NCI-H1105 (cell line): ENCODE measurements at places on chromosomes 7 and 10.
A peak's percentile ranks its signal among the peaks of the same experiment; 100 is the strongest.

GRCh38 chr7:133676805-133677370 is 424.0 kb downstream of the EXOC4 start:
- DNase-seq: no peak

GRCh38 chr7:40964610-40965009 is 738.3 kb downstream of the INHBA start:
- DNase-seq: no peak

DNA sequence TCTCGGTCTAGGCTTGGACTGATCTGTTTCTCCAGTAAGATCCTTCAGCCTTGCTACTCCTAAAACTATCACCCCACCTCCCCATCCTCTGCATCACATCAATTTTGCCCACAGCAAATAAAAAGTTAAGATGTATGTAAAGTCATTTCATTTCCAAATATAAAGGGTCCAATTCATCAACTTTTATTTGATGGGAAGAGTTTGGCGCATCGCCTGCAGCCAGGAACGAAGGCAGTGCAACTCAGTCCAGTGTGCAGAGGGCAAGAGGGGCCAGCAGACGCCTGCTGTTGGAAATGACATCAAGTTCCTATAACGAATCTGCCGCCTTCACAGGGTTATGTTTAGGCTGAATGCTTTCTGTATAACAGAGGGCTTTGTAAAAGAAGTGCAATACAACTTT is 97.0 kb downstream of the SVIL start:
- DNase-seq: no peak

DNA sequence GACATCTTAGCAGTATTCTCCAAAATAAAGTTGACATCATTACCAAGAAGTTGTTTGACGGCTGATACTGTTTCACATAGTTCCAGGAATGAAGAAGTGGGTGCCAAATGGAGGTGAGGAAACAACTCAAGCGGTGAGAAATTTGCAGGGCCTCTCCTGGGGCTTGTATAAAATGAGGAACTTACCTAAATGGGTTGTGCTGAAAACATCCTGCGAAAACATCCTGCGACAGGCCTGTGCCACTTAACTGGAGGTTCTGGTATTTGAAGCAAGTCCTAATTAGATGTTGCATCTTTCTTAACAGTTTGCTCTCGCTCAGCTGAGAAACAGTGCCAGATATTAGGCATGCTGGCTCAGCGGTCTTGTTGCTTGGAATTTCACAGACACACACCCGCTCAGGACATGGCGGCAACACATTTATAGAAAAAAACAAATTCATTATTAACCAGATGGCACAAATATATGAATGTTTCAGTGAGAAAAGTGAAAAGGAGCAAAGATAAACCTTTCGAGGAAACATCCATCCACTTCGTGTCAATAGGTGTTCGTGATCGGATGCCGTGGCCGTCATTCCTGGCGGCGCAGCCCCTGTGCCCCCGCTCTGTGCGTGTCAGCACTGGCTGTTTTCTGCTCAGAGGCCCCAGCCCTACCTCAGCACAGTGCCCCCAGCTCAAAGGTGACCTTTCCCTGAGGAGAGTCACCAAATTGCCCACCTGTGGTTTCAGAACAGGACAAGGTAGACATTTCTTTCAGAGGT is 48.1 kb downstream of the CDC123 start:
- DNase-seq: no peak

DNA sequence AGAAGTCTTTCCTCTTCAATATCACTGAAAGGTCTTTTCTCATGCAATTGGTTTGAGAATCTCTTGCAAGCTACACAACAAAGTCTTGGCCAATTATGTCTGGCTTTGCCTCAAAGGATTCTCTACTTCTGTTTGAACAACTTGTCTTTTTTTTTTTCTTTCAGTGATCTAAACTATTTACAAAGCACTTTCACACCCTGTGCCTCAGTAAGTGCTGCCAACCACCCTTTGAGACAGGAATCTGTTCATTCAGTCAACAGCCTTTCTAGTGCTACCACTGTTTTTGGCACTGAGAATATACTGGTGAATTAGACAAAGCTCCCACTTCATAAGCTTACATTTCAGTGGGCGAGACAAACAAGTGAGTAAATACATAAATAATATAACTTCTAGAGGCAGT is 26.9 kb upstream of the SDK1 start:
- no peak for DNase-seq

DNA sequence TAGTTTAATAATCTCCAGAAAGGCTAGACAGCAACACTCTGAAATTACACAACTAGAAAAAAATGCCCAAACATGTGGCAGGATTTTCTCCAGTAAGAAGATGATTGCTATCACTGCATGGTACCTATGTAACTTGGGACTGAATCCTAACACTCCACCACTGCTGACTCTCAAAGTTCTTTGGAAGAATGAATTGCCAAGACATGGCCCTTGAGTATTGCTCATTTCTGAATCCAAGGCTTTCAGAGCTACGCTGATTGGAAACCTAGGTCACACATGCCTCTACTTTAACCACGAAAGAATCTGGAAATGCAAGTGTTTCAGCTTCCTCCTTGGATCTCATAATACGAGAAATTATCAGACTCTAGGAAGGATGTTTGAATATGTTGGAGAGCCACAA is 167.5 kb upstream of the CELF2 start:
- DNase-seq: no peak

GRCh38 chr10:43287056-43288007 is 20.5 kb upstream of the RASGEF1A start:
- no peak for DNase-seq

DNA sequence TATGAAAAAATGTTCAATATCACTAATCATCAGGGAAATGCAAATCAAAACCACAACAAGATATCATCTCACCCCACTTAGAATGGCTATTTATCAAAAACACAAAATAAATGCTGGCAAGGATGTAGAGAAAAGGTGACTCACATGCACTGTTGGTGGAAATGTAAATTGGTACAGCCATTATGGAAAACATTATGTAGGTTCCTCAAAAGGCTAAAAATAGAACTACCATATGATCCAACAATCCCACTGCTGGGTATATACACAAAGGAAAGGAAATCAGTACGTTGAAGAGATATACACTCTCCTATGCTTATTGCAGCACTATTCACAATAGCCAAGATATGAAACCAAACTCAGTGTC is 50.2 kb downstream of the CDK1 start:
- no peak for DNase-seq

- no peak for DNase-seq
Observed at GRCh38 chr10:118310822-118311221, 31.3 kb downstream of the FAM204A start.

GRCh38 chr7:75565132-75565837 is 73.2 kb downstream of the SPDYE5 start:
- DNase-seq: no peak

- DNase-seq: no peak
Observed at GRCh38 chr10:15516256-15517085, 145.4 kb upstream of the FAM171A1 start.

DNA sequence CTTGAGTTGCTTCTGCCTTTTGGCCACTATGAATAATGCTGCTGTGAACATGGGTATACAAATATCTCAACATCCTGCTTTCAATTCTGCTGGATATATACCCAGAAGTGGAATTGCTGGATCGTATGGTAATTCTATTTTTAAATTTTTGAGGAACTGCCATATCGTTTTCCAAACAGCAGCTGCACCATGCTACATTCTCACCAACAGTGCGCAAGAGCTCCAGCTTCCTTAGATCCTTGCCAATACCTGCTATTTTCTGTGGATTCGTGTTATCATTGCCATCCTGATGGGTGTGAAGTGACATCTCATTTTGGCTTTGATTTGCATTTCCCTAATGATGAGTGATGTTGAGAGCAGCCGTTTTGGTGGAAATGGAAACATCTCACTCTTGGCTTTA is 26.7 kb downstream of the FRMD4A start:
- no peak for DNase-seq

DNA sequence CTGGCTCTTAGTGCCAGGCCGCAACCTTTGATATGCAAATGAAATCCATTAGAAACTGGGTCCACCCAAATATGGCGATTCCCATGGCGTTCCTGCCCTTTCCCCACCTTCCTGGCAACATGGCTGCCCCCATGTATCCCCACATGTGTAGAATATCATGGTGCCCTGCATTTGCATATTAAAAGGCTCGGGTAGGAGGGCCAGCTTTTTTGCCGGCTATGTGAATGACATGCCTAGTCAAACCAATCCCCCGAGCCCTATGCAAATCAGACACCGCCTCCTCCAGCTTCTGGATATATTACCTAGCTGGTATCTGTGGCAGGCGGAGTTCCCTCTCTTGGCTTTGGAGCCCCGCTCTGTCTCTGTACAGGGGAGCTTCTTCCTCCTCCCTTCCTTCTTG is 18.3 kb downstream of the MMS19 start:
- DNase-seq: no peak

- DNase-seq: no peak
Observed at GRCh38 chr10:30207485-30208052, 141.5 kb downstream of the MTPAP start.

GRCh38 chr10:102200751-102201640 is 25.1 kb upstream of the ELOVL3 start:
- DNase-seq: no peak

DNA sequence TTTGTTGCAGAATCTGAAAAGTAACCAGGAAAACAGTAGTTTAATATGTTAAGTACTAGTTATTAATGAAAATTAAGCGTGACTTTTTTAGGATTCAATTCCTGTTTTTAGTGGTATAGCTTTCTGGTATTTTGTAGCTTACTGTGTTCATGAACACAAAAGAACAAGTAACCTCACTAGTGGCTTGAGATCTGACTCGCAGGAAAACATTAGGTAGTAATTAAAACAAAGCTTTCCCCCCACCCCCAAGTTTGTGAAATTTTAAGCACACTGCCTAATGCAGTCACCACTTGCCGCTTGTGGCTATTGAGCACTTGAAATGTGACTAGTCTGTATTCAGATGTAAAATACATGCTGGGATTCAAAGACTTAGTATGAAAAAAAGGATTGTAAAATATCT is 102.5 kb upstream of the RPA3 start:
- DNase-seq: peak; percentile 66

GRCh38 chr10:44245601-44245938 is 139.3 kb downstream of the CXCL12 start:
- DNase-seq: no peak

DNA sequence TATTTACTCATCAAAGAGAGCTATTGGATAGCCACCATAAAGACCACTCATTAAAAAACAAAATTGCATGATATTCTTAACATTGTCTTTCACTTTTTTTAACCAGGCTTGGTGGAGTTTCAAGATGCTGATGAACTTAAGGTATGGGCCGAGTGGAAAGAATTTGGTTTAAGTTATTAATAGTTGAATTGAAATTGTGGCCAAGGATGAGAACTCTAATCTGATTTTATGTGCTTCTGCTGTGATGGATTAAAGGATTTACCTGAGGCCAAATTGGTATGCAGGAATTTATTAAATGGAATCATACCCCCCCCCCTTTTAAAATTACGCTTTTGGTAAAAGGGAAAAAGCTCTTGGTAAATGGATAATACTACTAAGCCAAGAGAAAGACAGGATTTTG is 33.8 kb upstream of the TOMM7 start:
- no peak for DNase-seq

- no peak for DNase-seq
Observed at GRCh38 chr7:7706556-7707172, 11.7 kb downstream of the RPA3 start.
